CD4-positive, alpha-beta T cell treated with Interleukin-4 for 1 hour (primary cell): ENCODE measurements at places on chromosomes 16 and 17.

DNA sequence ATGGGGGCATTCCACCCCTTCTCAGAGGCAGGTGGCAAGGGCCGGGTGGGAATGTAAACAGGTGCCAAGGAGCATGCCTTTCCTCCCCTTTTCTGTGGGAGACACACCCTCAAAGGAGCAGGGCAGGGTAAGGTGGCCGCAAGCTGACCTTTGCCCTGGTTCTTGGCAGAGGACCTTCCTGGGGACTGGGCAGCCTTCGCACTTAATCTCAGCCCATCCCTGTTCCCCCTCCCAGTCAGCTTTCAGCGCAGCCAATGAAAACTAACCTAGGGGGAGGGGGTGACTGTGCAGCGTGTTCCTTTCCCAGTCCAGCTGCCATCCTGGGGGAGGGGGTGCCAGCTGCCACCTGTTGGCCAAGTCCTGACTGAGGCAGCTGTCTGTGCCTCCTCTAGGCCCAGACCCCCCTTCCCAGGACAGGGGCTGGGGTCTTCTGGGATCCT lies 2.8 kb downstream of the TRAF4 start:
- DNase-seq, result no peak

DNA sequence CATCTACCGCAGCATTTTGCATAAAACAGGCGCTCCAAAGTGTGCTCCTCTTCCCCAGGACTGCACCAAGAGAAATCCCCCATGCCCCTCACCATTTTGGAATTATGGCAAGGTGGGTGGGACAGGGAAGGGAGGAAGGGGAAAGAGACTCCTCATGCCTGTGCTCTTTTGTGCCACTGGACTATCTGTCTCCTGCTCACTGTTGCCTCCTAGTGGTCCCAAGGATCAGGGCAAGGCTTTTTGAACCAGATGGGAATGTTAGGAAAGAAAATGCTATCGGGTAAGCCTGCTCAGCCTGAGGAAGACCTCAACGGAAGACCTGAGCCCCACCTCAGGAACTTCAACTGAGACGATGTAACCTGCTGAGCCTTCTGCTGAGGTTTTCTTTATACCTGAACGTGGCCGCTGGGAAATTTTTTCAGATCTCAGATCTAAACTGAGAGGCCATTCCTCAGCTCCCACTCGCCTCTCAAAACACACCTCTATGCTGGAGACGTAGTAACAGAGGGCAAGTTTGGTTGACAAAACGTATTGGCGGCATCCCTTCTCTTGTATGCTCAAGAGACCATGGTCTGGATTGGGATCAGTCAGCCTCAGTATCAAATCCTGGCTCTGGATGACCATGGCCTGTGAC lies 58.3 kb downstream of the SPACA3 start:
- DNase-seq, result peak; percentile 22

- no peak for DNase-seq
Observed at GRCh38 chr16:27174798-27175197, 28.5 kb upstream of the KDM8 start.

GRCh38 chr16:75017670-75018525 lies 19.1 kb downstream of the ZNRF1 start:
- DNase-seq, result no peak

DNA sequence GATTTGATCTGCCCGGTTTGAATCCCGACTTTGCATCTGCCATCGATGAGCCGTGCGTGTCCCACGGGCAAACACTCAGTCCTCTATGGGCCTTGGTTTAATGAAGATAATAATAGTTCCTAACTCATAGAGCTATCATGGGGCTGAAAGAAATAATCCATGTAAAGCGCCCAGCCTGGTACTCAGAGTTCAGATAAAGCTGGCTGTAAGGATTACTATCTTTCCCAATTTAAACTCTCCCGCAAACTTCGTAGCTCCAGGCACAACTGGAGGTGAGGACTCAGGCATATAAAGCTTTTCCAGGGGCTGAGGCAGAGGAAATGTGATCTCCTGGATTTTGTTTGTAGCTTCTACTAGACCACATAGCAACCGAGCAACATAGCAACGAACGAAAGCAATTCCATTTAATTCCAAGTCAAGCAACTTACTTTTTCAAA lies 16.3 kb downstream of the ALOX15 start:
- DNase-seq, result no peak

- DNase-seq, result no peak
Observed at GRCh38 chr17:41049110-41049509, 2.0 kb upstream of the KRTAP2-1 start.

- DNase-seq, result no peak
Observed at GRCh38 chr17:63332286-63332685, 113.8 kb downstream of the CYB561 start.

- DNase-seq, result no peak
Observed at GRCh38 chr17:17870247-17870646, 33.5 kb upstream of the SREBF1 start.

- DNase-seq, result no peak
Observed at GRCh38 chr16:83802135-83802534, 5.6 kb upstream of the HSBP1 start.

DNA sequence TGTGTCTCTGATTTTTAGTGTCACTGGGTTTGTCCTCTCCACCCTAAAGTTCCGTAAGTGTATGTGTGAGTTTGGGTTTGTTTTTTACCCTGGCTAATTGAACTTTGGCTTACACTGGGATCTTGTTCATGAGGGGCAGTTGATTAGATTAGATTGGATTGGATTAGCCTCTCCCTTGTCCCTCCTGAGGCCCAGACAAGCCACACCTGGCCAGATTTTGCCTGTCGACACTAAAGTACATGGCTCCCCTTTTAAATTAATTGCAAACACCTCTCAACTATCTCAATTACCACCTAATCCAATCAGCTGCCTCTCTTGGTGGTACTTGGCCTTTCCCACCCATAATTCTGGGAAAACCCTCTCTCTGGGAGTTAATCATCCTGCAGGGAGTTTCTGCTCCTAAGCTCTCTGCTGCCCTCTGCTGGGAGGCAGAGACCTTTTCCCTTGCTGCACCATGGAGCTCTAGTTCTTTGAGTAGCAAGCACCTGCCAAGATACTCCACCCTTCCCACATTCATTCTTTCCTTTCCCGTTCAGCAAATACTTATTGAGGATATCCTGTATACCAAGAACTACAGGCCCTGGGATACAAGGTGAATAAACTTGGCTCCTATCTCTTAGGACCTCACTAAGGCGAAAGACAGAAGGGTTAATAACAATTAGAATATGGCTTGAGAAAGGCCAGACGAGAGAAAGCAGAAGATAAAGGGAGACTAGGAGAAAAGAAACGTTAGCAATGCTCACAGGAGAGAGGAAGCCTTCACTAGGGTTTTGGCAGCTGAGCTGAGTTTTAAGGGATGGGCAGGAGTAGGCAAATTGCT lies 60.0 kb upstream of the MPHOSPH6 start:
- DNase-seq, result peak; percentile 52

DNA sequence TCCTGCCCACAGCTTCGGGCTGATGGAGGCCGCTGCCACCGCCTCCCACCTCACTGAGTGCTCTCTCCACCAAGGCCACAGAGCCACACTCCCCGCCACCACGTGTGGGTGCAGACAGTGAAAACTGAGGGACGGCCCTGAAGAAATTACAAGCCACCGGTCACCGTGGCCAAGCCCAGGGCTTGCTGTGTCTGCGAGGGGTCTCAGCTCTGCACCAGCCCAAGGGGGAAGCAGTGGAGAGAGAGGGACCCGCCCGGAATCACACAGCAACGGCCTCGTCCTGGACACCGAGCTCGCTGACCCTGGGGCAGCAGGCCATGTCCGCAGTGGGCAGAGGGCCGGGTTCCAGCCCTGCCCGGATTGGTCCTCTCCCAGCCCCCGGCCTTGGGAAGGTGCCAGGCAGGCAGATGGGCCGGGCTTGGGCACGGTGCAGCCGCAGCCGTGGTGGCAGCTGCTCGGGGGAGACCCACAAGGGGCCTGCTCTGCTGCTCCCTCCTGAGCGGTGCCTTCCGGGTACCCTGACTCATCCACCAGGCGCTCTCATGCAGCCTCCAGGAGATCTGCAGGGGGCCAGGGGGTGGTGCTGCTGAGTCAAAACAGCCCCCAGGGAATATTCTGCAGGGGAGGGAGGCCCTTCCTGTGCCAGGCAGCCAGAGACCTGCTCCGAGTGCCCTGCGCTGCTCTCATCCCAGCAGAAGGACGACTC lies 52.0 kb downstream of the CBFA2T3 start:
- peak; percentile 63 for DNase-seq

DNA sequence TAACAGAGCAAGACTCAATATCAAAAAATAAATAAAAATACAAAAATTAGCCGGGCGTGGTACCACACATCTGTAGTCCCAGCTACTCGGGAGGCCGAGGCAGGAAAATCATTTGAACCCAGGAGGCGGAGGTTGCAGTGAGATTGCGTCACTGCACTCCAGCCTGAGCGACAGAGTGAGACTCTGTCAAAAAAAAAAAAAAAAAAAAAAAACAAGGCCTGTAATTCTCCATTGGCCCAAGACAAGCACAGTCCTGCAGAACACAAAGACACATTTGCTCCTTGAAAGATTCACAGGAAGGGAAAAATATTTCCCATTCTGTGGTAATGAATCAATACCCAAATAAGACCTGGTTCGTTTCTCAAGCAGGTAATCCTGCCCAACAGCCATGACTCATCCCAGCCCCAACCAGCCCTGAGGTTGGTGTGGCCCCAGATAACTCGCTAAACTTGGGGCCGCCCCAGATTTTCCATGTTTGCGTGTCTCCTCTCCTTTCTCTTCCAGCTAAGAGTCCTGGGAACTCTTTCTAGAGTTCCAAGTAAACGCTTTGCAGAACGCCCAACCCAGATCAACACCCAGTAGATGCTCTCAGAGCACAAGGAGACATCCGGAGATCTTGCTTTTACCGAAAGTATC lies 40.3 kb upstream of the SNN start:
- no peak for DNase-seq

GRCh38 chr17:36687736-36688135 lies 86.4 kb downstream of the MRM1 start:
- DNase-seq, result no peak

GRCh38 chr17:78539781-78540180 lies 37.4 kb downstream of the DNAH17 start:
- no peak for DNase-seq

GRCh38 chr16:11498683-11499082 lies 88.0 kb downstream of the LITAF start:
- DNase-seq, result no peak
